ENCODE measurements at places on chromosomes 5 and 9.

DNA sequence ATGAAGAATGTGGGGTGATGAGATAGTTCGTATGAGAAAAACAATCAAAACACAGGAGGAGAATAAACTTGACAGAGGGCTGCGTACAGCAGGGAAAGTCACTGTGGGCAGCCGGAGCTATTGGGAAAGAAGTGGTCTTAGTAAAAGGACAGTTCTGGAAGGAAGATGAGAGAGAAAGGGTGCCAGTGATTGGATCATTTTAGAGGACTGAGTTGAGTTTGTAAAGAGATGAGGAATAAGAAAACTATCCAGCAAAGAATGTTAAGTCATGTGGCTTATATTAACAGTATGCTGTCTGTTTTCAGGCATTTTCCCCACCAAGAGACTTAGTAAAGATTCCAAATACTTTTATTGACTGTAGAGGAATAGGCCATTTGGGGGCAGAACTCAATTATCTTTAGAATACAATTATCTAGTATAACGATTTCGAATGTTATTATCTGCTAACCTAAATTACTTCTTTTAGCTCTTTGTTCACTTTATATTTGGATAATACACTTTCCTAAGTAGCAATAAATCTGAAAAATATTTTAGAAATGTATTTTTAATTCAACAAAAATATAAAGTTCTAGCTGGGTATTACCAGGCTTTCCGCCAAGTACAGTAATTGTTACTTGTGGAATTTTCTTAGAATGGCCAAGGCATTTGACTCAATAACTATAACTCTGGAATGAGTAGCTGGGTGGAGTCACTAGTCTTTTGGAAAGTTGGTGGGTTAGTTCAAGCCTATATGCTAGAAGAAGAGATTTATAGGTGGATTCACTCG, 15.5 kb upstream of the LOX start:
- no peak for DNase-seq

DNA sequence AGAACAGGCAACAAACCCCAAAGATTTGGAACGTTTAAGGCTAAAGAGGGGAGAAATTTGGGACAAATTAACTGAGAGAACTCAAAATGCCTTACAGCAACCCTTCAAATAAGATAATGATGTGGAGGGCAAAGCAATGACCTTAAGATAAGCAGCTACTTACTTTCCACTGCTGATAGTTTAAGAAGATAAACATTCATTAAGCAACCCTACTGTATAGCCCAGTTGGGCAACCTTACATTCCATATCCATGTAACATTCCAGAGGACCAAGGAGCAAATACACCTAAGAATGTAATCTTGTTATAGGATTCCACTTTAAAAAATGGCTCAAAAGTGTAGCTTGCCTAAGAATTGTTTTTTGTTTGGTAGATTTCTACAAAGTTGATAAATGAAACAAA, 14.8 kb downstream of the ETF1 start:
- no peak for DNase-seq

GRCh38 chr9:21316860-21317259, 11.7 kb upstream of the IFNA5 start:
- no peak for DNase-seq

- DNase-seq, result no peak
Measured at GRCh38 chr5:74651710-74652109, 11.2 kb upstream of the ENC1 start.

DNA sequence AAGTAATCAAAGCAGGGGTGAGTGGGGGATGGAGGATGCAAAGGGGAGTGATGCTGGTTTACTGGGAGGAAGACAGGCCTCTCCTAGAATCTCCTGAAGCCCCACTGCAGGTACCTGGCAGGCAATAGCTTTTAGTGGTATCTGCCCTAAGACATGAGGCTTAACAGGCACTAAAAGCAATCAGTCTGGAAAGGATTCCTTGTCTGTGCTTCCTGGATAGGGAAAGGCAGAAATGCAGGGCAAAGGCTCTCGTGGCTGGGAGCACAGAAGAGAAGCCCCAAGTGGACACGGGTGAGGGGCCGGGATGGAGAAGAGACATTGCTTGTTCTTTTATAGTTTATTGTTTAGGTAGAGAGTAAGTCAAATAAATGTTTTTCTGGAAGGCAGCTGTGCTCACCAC, 40.1 kb downstream of the CCNJL start:
- no peak for DNase-seq

- no peak for DNase-seq
Measured at GRCh38 chr5:107373549-107374263, 297.0 kb downstream of the EFNA5 start.

DNA sequence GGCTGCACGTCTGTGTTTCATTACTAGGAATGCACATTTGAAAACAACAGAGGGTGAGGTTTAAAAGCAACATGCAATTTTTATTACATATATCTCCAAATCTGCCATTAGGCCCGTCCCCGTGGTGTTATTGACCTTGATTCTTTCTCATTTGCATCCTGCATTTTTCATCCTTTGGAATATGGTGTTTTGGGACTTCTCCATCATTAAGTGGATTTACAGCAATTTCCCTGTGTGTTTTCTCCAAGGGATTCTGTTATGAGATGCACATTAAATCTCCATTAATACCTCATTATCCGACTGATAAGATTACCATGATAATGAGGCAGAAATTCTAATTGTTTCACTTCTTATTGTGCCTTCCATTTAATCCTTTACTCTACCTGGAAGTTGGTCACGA, 117.6 kb downstream of the GAPVD1 start:
- no peak for DNase-seq

DNA sequence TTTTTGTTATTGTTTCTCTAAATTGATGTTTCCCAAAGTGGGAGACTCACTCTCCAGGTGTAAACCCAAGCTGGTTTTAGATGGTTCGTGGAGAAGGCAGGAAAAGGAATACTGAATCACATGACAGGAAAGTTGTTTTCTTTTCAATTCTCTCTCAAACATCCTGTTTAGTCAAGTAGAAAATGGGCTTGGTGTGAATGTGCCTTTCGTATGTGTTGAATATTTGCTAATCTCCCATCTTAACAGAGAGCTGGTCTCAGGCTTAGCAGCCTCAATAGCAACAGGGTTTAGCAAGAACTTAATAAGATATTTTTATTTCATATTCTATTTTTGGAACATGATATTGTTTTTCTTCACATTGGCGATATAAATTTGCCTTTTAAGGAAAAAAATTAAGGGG, 119.7 kb downstream of the INSYN2B start:
- DNase-seq, result no peak

- no peak for DNase-seq
Measured at GRCh38 chr5:58077966-58078365, 381.9 kb downstream of the PLK2 start.

- DNase-seq, result no peak
Measured at GRCh38 chr5:52598968-52599367, 188.7 kb upstream of the ITGA1 start.

DNA sequence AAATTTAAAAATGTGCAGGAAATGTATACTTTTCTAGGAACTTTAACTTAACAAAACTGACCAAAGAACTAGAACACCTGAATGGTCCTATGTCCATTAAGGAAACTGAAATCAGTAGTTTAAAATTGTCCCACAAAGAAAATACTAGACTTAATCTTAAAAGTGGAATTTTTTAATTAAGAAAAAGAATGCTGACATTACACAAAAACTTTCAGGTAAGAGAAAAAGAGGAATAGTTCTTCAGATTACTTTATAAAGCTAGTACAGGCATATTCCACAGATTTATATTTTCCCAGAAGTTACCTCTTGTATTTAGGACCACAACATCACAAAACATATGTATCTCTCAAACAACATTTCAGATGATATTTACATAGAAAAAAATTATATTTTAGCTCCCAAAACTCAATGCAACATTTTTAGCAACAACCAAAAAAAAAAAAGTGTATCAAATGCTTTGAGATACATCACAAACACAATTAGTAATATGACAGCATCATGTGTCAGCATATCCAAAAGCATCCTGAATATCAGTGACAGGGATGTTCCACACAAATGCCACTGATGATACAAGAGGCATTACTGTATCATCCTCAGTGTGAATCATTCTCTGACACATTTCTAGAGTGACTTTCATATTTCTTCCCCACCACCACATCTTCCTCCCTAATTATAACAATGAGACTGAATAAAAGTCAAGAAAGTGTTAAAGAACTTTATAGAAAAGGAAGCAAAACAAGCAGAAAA, 264.0 kb downstream of the EPB41L4A start:
- DNase-seq, result no peak

GRCh38 chr5:53671447-53671846, 111.0 kb downstream of the NDUFS4 start:
- DNase-seq, result no peak

- no peak for DNase-seq
Measured at GRCh38 chr9:633461-633860, 208.0 kb upstream of the DMRT1 start.

DNA sequence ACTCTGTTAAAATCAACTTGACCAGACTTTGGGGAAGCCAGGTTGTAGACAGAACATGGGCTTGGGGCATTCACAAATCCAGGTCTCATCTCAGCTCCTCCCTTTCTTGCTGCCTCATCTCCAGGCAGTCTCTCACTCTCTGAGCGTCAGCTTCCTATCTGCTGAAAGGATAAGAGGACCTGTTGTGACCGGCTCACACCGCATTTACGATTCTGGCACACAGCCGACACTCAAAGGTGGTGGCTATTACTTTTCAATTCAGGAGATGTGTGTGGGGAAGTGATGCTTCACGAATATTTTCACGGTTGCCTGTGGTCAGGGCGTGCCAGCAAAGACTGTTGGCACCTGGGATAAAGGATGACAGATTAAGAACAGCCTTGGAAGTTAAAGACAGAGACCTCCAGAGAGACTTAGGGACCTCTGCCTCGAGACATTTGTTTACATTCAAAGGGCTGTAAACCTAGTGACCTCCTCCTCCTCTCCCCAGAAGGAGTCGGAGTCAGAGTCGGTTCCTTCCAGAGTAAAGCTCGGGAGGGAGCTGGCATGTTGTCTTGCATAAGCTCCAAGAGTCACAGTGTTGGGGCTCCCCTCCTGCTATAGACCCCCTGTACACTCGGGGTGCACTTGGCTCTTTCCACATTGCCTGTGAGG, 83.2 kb downstream of the AK8 start:
- DNase-seq, result no peak

DNA sequence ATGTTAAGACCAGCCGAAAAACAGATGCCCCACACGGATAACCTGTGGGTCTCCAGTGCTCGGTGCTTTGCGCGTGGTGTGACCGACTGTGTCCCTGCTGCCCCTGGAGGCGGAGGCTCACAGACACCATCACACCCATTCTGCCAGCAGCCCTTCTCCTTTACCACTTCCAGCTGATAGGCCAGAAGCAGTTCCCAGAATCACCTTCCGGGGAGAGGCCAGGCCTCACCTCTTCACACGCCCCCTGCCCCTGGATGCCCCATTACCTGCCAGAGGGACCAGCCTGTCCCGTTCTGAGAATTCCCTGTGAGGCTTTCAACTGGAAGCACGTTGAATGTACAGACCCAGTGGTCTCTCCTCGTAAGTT, 21.6 kb upstream of the LRRC14B start:
- no peak for DNase-seq

DNA sequence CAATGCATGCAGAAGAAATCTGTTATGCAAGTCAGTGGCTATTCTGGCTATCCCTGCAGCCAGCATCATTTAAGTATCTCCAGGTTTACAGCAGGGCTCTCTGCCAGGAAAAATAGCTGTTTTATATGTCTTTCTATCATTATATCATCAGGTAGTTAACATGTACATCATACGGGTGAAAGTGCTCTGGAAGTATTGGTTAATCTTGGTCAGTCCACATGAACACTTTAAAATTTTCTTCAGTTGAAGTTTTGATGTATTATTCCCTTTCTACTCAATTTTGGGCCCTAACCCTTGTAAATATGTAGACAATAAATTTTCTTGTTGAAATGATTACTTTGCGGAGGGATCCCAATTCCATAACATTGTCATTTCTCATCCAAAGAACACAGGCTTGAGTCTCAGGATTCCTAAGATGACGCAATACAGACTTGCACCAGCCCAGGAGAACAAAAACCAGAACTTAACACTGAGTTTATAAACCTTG, 67.5 kb downstream of the SEMA6A start:
- no peak for DNase-seq

GRCh38 chr5:159907689-159908590, 8.3 kb upstream of the ADRA1B start:
- no peak for DNase-seq

GRCh38 chr9:93123561-93124283, 10.3 kb downstream of the NINJ1 start:
- DNase-seq, result no peak

- DNase-seq, result no peak
Measured at GRCh38 chr5:136053336-136054141, 24.8 kb downstream of the TGFBI start.

Measured in stimulated activated CD8-positive, alpha-beta memory T cell treated with anti-CD3 and anti-CD28 coated beads, Interleukin-2, amount 100 ng/mL, for 1 hour (primary cell).